Stimulated activated naive CD4-positive, alpha-beta T cell treated with Interleukin-2 at 50 U/mL for 16 hours (primary cell): ENCODE measurements at places on chromosomes 13 and 19.

DNA sequence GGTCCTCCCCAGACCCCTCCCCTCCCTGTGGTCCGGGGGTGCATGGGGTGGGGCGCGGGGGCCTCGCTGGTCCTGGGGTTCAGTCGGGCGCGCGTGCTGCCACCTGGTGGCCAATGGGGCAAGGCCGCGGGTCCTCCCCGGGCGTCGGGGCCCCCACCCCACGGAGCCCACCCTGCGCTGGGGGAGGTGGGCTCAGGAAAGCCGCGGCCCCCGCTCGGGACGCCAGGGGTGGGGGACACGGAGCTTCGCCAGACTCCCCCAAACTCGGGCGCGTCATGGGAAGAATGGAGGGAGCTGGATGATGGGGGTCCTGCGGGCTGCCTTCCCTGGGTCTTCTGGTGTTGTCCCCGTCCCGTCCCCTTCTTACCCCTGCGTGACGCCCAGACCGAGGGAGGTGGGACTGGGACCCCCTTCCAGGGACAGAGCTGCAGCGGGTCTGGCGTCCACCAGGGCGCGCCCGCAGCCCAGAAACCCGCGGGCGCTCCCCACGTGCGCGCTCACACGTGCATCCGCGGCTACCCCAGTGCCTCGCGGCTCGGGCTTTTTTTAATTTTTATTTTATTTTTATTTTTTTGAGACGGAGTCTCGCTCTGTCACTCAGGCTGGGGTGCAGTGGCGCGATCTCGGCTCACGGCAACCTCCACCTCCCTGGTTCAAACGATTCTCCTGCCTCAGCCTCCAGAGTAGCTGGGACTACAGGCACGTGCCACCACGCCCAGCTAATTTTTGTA is 19.8 kb upstream of the TCF3 start:
- DNase-seq, result peak; percentile 40

DNA sequence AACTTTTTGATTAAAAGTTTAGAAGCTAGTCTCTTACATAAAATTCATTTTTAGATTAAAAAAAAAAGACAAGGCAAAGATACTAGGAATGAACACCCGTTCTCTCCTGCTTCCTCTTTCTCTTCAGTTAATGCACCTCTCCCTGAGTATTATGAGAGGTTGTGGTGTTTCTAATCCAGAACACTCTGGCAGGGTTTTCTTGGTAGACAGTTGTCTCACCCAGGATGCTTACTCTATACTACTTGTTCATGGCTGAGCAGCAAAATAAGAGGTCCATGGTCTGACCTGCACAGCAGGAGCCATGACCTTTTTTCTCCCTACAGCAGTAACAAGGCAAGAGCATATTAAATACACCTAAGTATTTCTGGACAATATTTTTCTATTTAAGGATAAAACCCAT is 62.0 kb downstream of the MICU2 start:
- DNase-seq, result no peak

DNA sequence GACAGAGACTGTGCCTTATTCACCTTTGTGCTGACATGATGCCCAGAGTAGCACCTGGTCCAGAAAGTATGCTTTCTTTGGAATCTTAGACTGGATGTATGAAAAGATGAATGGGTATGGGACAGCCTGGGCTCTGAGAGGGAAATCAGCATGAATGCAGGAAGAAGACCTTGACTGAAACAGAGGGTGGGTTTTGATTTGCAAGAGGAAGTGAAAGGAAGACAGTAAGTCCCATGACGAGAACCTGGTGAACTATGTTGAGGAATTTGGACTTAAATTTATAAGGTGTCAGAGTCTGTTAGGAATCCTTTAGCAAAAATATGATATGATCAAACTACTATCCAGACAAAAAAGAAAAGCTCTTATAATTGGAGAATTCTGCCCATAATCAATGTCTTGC is 301.9 kb downstream of the SPRY2 start:
- DNase-seq, result no peak

DNA sequence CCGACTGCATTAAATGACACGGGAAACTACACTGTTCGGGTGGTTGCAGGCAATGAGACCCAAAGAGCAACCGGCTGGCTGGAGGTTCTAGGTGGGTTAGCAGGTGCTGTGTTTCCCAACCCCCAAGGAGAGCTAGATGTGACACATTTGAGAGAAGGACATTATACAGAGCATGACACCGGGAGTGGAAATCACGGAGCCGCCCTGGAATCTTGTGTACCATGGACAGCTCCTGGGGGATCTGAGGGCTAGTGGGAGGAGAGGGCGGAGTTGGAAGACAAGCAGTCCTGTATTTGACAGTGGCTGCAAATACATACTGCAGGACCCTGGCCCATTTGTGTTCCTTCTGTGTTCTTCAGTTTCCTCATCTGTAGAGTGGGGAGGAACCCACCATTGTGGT is 2.3 kb downstream of the CEACAM18 start:
- no peak for DNase-seq
